ENCODE measurements at places on chromosomes 5 and 9.
A peak's percentile ranks its signal among the peaks of the same experiment; 100 is the strongest.

- no peak for DNase-seq
These were observed 6.0 kb downstream of the CFAP90 start for GRCh38 chr5:7844901-7845300.

DNA sequence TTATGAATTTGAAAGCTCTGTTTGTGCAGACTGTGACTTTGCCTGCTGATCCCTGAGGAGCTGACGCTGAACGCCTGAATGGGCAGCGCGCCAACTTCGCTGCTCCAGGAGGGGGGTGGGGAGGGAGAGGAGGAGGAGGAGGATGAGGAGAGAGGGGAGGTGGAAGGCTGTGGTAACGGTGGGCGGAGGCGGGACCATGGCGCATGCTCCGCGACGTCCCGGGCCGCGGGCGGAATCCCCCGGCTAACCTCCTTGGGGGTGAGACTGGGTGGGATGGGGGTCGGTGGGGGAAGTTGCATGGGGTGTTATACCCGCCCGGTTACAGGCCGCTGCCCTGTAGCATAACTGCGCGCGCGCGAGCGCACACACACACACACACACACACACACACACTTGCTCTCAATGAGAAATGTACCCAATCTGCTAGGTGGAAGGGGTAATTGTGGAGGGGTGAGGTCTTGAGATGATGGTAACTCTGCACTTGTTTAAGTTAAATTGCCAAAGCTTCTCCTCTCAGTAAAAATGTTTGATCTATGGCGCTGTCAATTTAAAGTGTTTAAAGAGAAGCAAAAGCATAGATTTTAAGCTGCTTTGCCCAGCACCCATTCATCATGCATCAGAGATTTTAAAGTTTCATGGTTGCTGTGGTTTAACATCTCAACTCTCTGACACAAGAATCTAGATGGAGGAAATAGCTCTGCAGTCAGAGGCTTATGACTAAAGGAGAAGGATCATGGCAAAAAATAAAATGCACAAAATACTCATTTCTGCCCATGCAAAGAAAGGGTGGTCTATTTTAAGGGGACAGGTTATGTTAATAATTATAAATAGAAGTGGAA is 76.6 kb upstream of the TBCA start:
- peak; percentile 80 for DNase-seq

- peak; percentile 14 for DNase-seq
These were observed 84.1 kb downstream of the ERBIN start for GRCh38 chr5:66010476-66010875.

DNA sequence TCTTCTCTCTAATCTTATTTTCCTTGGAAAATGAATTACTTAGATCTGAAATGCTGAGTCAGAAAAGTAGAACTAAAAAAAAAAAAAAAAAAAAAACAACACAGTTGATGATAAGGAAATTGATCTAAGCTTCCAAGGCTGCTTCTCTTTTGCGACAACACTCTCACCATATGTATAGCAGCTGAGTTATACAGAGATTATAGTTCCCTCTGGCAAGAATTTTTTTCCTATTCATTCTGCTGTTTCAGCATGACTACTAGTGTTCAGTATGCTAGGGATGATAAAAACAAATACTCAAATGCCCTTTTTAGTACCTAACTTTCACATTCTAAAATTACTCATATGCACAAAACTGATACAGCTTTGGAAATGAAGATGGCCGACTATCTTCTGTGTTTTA is 267.3 kb downstream of the MLLT3 start:
- peak; percentile 74 for DNase-seq
